ENCODE measurements at places on chromosomes 1 and 21.
A peak's percentile ranks its signal among the peaks of the same experiment; 100 is the strongest.

GRCh38 chr1:172431721-172432192, 11.3 kb downstream of the C1orf105 start:
- DNase-seq, result no peak

DNA sequence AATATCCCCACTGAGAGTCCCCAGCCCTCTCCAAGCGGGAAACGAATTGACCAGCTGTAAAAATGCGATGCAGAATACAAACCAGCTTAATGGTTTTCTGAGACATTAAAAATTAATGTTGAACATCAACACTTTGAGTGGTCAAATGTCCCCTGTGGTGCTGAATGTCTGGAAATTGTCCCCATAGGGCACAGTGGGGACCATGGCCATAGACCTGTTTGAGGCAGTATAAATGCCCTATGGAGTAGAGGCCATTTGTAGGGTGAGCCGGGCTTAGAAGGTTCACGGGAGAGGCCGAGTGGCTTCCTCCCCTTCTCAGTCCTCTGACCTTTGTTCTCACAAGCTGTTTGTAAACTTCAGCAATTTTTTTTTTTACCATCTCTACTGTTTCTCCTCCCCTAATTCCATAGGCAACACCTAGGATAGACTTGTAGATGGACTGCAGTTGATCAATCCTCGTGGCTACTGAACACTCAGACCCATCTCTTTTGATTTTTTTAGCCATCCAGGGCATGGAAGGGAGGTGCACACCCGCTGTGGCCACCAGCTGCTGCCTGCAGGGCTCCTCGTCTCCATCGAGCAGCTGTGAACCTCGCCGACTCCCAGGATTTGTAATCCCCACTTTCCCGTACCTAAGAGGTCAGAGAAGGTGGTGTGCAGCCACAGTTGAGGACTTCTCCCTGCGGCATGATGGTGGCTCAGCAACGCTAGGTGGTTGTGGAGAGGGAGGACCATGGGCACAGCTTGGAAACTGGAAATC, 41.0 kb downstream of the KAZN start:
- DNase-seq, result no peak

- no peak for DNase-seq
Observed at GRCh38 chr1:177301425-177302124, 130.8 kb downstream of the BRINP2 start.

DNA sequence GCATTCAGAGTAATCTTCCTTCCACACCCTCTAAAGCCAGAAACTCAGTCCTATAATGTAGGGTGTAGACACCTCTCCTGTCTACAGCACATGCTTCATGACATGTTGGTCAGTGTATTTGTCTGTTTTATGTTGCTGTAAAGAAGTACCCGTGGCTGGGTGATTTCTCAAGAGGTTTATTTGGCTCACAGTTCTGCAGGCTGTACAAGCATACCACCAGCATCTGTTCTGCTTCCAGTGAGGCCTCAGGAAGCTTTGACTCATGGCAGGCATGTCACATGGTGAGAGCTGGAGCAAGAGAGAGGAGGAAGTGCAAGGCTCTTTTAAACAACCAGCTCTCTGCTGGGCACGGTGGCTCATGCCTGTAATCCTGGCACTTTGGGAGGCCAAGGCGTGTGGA, 12.1 kb downstream of the PLOD1 start:
- DNase-seq, result no peak

DNA sequence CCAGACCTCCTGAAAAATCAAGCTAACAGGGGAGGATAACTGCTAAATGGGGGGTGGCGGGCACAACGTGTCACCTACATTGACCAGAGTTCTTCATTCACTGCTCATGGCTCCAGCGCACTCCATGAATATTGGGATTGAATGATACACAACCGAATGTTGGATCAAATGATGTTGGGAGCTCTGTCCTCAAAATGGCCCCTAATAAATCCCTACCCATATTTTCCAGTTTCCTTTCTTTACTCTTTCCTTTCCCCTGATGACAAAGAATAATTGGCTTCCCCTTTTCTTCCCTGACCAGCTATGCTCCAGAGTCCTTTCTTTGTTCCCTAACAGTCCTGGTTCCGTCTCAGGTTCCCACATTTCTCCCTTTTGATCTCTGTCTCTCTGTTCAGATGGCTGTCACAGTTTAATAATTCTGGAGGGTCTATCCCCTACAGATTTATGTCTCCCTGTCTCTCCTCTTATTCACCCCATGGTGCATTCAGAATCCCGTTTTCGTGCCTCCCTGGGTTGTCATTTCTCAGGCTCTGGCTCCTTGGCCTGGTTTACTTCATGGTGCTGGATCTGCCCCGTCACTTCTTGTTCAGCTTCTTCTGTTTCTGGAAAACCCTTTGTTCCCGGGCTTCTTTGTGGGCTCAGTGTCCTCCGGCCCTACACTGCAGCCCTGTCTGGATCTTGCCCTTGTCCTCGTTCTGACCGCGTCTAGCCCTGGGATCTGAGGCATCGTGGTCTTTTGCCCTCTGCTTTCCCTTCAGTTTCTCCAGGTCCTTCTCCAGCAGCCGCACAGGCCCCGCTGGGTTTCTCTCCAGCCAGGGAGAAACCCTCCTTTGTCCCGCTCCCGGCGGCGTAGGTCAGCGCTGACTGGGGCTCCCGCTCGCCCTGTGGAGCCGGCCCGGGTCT, 78.3 kb downstream of the NDUFS5 start:
- peak; percentile 45 for DNase-seq

DNA sequence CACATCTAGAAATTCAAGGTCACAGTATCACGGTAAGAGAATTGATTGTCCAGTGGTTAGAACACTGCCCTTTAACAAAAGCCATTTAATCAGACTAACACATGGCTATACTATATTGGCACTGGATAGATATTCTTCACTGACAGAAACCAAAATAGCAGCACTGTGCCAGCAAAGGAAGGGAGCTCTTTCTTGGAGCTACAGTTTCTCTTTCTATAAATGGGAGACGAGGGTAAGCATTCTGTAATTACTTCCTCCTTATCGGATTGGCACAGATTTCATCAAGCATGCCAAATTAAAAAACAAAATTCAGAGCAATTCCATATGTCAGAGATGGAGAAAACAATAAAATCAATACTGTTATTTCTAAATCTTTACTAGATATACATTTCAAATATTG, 115.7 kb upstream of the CACYBP start:
- DNase-seq, result no peak
